ENCODE measurements at places on chromosomes 1 and 21. TPM values are rescaled to one million over a fixed set of nuclear protein-coding genes. Genes with fewer than 3 reads are reported as not detected.

The CELA3B gene
- 1.0 TPM for total RNA-seq

The SETSIP gene
- total RNA-seq = not detected

- no peak for DNase-seq
Measured at GRCh38 chr1:34075576-34075975, 89.5 kb downstream of the CSMD2 start.

DNA sequence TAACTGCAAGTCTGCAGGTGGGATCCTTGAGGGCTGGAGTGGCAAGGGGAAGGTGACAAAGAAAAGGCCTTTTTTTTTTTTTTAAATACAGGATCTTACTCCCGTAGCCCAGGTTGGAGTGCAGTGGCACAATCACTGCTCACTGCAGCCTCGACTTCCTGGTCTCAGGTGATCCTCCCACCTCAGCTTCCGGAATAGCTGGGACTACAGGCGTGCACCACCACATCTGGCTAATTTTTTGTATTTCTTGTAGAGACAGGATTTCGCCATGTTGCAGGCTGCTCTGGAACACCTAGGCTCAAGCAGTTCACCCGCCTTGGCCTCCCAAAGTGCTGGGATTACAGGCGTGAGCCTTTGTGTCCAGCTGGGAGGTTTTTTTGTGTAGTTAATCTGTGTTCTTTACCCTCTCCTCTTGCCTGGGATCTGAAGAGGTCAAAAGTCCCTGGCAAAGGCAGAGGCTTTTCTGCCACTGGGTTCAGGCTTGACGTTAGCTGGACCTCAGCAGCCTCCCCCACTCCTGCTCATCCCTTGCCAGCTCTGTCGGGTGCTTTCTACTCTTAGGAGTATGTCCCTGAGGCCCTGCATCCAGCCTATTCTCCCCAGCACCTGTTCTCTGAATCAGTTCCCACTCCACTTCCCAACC is 5.2 kb downstream of the IL6R start:
- no peak for DNase-seq

GRCh38 chr1:1407636-1408318 is 684 bp upstream of the MRPL20 start:
- no peak for DNase-seq

Measured in aorta (tissue), 5 donors.